GM10248 (cell line): ENCODE measurements at places on chromosomes 2 and 18.

GRCh38 chr18:67475673-67476072 lies 40.8 kb downstream of the DSEL start:
- no peak for DNase-seq

DNA sequence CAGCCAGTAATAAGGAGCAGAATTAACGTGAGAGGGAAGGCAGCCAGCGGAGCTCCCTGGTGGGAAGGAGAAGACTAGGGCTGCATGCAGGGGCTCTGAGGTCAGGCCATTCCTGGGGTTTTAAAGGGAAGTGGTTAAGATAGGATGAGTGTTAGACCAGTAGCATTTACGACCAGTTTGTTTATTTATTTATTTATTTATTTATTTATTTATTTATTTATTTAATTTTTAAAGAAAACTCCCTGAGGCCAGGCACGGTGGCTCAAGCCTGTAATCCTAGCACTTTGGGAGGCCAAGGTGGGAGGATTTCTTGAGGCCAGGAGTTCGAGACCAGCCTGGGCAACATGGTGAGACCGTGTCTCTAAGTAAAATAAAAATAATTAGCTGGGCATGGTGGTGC lies 152.8 kb downstream of the FHOD3 start:
- no peak for DNase-seq

GRCh38 chr2:176960736-176961520 lies 251.7 kb upstream of the HNRNPA3 start:
- DNase-seq = no peak

DNA sequence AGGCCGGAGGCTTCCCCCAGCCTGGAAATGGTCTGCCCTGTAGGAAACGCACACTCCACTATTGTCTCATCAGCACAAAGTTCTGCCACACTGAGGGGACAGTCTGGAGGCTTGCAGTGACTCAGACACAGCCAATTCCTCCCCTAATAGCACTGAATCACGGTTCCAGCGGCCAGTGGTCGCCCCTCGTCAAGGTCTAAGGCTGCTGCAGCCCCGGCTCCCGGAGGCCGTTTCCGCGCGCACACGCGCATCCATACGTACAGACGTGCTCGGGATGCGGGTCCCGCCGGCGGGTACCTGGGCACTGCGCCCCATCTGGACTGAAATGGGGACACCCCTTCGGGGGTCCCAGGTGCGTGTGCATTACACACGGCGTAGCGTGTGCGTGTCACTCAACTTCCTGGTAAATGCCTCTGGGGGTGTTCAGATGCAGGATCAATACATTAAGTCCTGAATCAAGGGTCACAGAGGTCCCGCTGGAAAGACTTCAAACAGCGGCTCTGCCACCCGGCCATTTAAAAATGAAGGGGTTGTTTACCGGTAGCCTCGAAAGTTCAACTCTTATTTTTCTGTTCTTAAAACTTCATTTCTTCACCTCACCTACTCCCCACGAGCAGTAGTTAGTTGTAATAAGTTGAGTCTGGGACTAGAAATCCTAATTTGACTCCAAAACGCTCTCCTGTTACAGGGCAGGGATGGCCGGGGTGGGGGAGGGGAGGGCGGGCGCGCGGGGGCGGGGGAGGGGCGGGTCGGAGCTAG lies 572 bp upstream of the ZNF516 start:
- no peak for DNase-seq

GRCh38 chr2:164068063-164068462 lies 332.3 kb upstream of the FIGN start:
- no peak for DNase-seq

DNA sequence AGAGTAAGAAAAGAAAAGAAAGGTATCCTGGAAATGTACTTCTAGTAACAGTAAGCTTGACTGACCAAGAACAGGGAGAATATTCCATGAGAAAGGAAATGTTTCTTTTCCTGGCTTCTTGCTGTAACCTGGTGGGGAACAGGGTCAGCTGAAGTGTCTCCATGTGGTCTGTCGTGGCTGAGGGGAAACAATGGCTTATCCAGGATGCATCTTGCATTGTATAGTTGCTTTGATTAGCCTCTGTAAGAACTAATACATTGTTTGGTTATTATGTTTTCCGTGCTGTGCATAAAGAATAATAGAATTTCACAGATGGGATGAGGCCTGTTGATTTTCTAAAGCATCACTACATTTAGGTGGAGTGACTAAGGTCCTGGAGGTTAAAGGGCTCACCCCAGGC lies 4.9 kb downstream of the CREG2 start:
- DNase-seq = no peak

DNA sequence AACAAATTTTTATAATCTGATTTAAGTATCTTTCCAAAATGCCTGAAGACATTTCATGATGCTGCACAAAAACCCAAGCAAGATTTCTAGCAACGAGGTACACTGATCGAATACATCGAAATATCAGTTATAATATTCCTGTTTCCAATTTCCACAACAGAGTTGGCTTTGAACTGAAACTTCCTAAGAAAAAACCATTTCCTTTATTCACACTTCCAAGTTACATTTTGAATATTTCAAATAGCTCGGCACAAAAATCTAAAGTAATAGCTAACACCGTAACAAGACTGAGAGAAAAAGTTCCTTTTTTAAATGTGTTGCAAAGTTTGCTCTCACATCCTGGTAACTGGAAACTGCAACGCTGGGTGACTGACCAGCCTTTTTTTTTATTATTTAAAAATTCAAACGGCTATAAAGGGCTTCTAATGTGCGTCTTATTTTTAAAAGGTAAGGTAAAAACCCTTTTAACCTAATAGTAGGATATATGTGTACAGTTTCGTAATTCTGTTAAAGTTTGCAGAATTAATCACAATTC lies 1.7 kb downstream of the HNRNPLL start:
- no peak for DNase-seq
